ENCODE measurements at places on chromosomes 11 and 22.

- no peak for DNase-seq
Measured at GRCh38 chr22:45832180-45832579, 144.8 kb downstream of the WNT7B start.

DNA sequence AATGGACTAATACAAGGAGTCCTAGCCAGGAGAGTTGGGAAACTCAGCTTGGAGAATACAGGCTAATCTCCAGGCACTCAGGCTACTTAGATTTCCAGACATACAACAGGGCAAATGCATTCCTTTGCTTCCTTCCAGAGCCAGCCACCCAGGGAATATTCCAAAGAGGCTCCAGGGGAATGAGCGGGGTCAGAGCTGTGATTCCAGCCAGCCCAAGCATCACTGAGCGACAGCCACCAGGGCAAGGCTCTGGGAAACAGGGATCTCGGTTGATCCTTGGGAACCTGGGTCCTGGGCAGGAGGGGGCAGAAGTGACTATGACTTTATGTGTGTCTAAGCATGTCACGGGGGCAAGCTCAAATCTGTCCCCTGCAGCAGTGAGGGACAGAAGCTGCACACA is 112.3 kb upstream of the LMO1 start:
- no peak for DNase-seq

GRCh38 chr11:84372381-84372950 is 1086.3 kb upstream of the CCDC90B start:
- DNase-seq, result no peak

- no peak for DNase-seq
Measured at GRCh38 chr11:24872651-24873311, 375.9 kb downstream of the LUZP2 start.

DNA sequence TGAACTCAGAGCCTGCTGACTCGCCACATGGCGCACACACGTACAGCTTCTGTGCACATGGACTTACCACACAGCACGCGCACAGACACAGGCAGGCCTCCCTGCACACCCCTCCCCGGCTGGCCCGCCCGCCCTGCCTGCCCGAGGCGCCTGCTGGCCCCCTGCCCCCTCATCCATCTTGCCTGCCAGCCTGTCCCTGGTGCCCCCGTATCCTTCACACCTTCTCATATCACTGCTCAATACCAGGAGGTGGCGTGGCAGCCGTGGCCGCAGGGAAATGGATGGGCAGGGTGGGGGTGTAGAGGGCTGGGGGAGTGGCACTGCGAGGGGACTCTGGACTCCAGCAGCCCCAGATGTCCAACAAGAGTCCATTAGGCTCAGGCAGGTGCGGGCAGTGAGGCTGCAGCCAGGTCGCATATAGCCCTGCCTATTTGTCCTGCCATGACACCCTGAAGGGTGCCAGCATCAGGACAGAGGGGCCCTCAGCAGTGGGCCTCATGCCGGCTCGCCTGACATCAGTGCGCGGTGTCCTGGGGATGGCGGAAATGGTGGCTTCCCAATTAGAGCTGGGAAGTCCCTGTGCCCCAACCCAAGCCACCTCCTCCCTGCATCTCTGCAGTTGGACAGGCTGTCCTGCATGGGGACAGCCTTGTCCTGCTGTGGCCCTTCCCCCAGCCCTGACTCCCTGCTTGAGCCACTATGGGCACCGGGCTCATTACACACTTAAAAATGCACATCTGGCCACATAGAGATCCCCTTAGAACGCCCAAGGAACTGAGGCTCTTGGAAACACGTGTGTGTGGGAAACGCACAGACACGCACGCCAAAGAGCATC is 2.0 kb upstream of the TBX10 start:
- DNase-seq, result no peak

All from C1 segment of cervical spinal cord (tissue), 14 donors.